Left ventricle myocardium inferior (tissue), 1 donor: ENCODE measurements at places on chromosomes 13 and 19.

DNA sequence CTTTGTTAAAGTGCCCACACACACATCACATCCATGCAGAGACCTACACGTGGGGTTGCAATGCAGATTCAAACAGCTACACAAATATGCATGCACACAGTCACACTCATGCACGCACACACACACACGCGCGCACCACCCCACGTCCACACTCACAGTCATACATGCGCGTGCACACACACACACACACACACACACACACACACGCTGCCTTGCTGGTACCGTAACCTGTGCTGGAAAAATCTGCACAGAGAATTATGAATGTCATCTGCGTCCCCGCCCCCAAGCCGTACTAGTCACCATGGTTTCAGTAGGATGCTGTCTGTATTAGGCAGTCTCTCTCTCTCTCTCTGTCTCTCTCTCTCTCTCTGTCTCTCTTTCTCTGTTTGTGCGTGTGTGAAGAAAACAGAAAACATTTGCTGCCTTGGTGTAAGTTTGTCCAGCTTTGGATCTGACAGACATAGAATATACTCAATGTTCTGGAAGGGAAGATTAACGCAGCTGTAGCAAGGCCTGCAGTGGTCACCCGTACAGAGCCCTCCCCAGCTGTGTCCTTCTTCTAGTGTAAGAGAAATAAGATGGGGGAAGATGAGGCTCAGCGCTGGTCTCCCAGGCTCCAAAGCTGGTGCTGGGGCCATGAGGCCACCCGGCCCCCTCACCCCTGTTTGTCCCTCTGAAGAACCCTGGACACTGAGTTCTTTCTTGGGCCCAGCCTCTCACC is 26.4 kb upstream of the DPP9 start:
- no peak for DNase-seq

DNA sequence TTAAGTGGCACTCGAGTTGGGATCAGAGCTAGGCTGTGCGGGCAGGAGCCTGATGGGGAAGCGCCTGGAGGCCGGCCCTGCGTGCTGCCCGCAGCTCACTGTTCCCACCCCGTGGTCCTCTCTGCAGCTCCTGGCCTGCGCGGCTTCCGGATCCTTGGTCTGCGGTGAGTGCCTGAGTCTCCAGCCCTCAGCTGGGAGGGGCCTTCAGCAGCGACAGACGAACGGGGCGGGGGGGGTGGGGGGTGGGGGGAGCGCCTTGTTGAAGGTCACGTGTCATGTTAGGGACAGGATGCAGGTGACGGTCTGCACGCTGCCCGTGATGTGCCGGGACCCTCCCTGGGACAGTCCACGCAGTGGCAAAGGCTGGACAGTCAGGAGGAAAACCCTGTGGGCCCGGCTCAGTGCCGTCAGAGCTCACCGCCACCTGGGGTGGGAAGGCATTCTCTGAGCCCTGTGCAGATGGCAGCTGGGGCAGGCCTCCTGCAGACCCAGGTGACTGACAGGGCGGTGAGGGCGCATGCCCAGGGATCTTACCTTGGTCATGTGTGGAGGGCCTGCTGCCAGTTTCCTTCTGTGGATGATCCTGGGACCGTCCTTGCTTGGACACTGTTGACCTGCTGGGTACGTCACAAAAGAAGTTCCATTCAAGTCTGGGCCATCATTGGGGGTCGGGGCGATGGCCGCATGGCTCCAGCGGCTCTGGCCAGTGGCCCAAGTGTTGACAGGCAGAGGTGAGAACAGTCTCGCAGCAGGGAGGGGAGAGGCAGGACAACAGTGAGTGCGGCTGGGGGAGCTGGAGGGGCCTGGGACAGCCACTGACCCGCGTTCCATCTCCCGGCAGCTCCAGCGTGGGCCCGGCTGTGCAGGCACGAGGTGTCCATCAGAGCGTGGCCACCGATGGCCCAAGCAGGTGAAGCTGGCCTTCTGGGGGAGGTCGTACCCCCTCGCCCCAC is 4.3 kb downstream of the NDUFS7 start:
- peak; percentile 40 for DNase-seq

DNA sequence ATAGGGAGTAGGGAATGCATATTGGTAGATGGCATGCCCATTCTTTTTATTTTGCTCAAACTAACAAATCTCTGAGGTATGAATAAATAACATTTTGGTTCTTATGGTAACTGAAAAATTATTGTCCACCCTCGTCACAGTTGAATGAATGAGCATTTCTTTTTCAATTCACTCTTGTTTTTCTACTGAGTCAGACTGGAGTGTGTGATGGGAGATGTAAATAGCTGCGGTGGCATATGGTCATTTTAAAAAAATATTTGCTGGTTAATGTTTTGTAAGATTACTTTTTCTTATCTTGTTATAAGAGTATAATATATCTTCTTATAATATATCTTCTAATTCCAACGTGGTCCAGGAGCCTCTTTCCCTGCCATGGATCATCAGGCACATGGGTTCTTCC is 586.5 kb downstream of the SLITRK5 start:
- no peak for DNase-seq

GRCh38 chr13:45051315-45051714 is 62.0 kb downstream of the GPALPP1 start:
- no peak for DNase-seq

GRCh38 chr13:79398127-79398526 is 7.9 kb downstream of the RBM26 start:
- DNase-seq = no peak

DNA sequence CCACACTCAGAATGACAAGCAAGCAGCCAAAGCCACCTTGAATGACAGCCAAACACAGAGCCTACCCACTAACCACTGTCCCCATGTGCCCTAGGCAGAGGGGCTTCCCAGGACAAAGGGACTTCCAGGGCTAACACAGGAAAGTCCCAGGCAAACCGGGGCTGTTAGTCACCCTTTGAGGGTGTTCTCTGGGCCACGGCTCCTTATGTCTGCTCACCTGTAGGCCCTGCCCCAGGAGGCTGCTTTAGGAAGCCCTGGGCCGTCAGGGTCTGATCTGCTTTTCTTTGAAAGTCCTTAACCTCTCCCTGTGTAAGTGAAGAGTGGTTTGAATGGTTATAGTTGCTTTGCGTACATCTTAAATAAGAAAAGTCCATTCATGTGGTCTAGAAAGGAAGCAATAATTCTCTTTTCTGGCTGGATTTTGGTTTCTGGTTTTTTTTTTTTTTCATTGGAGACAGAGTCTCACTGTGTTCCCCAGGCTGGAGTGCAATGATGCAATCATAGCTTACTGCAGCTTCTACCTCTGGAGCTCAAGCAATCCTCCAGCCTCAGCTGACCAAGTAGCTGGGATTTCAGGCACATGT is 161.4 kb downstream of the EFNB2 start:
- DNase-seq = no peak

- DNase-seq = no peak
Measured at GRCh38 chr19:4473011-4473762, 1.1 kb downstream of the HDGFL2 start.

DNA sequence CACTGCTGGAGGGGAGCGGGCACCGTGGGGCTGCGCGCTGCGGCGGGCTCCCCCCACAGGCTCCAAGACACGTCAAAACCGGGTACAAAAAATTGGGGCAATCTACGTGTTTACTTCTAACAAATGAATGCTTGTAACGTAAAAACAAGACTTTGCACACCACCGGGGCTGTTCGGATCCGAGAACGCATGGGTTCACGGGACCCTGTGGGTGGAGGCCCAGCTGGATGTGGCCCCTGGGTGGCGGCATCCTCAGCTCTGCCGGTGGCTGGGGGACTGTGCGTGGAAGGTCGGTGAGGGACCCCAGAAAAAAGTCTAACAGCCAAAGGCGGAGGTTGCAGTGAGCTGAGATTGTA is 10.3 kb upstream of the SLC7A10 start:
- DNase-seq = no peak

GRCh38 chr13:97223711-97224541 is 1.8 kb downstream of the MBNL2 start:
- DNase-seq = peak; percentile 29

DNA sequence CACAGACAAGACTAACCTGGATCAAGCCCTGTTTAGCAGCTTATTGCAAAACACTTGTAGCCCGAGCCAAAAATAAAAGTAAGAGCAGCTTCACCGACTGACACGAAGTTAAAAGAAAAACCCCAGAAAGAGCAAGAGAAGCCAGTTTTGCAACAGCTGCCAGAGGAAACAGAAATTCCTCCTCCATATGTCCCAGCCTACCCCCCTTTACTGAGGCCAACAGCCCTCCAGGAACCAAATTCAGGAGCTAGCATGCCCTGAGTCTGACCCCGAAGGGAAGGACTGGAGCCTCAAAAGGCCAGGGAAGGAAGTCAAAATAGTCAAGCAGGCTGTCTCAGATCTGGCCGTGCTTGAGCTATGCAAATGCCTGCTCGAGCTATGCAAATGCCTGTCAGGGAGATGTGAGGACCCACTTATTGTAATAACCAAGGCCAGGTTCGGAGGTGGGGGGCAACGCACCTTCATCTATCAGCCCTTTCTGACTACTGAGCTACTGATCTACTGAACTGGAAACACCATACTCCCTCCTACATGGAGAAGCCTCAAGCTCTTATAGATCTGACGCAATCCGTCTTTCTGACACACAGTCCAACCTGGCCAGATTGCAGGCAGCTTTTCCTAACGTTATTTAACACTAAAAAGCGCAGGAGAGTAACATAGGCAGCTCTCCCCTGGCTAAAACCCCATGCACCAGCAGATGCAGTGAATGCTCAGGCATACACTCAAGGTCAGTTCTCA is 6.7 kb downstream of the SIGLEC11 start:
- DNase-seq = no peak

- DNase-seq = no peak
Measured at GRCh38 chr13:85333506-85334020, 465.7 kb downstream of the SLITRK6 start.

DNA sequence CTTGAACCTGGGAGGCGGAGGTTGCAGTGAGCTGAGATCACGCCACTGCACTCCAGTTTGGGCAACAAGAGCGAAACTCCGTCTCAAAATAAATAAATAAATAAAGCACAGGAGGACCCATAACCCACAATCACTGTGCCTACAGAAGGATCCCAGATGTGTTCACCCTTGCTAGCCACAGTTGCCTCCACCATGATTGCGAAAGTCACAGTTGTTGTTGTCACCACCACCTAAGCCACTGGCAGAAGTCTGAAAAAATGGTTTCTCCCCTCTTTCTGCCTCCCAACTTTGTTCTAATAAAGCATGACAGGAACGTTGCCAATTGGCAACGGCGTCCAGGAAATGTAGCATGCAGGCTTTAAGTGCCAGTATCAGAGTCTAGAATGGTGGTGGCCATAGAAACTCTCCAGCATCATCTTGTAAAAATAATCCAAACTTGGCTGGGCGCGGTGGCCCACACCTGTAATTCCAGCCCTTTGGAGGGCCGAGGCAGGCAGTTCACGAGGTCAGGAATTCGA is 2.2 kb upstream of the EPS15L1 start:
- no peak for DNase-seq

GRCh38 chr19:47331931-47332547 is at the start of gene C5AR2:
Gene C5AR2 (plus strand): TSS chr19:47332175. CDS start chr19:47340800, 8,625 bp downstream.
- DNase-seq = no peak

DNA sequence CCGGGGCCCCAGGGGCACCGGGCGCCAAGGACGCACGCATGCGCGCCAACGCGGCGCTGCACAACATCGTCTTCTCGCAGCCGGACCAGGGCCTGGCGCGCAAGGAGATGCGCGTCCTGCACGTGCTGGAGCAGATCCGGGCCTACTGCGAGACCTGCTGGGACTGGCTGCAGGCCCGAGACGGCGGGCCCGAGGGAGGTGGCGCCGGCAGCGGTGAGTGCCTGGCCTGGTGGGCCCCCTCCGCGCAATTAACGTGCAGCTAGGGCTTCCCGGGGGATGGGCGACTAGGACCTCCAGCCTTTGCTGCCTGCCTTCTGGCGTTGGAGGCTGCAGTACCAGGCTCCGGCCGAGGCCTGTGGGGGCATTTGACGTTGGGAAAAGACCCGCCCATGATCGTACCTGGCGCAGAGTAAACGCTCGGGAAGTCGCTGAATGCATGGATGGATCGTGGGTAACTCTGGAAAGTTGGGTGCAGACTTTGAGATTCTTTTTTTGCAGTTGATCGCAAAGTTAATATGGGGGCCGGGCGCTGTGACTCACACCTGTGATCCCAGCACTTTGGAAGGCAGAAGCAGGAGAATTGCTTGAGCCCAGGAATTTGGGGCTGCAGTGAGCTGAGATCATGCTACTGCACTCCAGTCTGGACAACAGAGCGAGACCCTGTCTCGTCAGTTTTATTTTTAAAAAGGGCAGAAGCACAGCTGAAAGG is 7.3 kb downstream of the APC2 start:
- DNase-seq = no peak

- DNase-seq = no peak
Measured at GRCh38 chr19:34120846-34121639, 51.3 kb upstream of the LSM14A start.

DNA sequence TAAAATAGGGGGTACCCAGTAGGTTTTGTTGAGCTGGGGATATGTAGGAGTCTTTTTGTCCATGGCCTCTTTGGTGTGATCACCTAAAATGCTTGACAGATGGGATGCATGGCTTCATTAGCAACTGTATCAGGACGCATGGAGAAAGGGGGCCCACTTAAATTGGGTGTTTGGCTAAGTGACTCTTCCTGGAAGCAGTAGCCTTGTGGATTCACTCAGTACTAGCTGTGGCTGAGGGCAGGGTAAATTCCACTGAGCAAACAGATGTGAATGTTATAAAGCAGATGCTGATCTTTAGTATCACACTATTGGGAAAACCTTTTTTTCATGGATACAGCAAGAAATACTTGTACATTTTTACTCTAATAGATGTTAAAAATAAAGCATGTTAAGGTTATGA is 140.0 kb downstream of the FGF14 start:
- no peak for DNase-seq

- DNase-seq = no peak
Measured at GRCh38 chr13:30403456-30403855, 18.8 kb upstream of the UBE2L5 start.

GRCh38 chr19:52351512-52351911 is 15.5 kb downstream of the ZNF610 start:
- no peak for DNase-seq

DNA sequence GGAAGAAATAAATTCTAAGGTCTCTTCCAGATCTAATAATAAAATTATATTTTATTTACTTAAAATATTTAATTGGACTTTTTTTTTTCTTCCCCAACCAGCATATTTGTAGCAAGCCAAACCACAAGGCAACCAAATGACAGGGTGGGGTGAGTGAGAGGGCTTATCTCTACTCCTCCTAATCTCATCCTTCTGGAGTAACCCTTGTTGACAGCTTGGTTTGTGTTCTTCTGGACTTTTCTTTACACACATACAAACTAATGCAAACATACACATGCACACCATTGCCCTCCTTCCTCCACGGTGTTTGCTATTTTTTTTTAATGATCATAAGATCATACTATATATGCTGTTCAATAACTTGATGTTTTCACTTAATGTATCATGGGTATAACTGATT is 383.1 kb downstream of the DLEU7 start:
- DNase-seq = no peak

- DNase-seq = no peak
Measured at GRCh38 chr13:39401046-39401705, 201.8 kb downstream of the LHFPL6 start.

DNA sequence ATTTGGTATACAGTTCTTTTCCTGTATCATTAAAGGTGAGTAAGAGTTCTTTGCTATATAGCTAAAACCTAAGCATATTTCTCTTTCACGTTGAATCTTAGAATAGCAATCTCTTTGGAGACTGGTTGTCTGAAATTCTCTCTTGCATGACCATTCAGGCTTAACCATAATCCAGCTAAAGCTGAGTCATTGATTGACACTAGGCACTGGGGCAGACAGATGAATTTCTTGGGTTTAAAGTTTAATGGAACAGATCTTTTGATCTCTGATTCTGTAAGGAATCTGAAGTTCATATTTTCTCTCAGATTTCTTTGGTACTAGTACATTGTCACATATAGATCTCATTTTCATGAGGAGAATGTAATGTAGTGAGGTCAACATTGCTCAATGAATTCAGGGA is 397.3 kb upstream of the MIR17HG start:
- DNase-seq = no peak
